ENCODE measurements at places on chromosomes 5 and 9.

- DNase-seq: no peak
Observed at GRCh38 chr9:107246259-107247254, 36.5 kb upstream of the RAD23B start.

- DNase-seq: peak; percentile 83
Observed at GRCh38 chr9:34654323-34655051, 2.5 kb downstream of the IL11RA start.

DNA sequence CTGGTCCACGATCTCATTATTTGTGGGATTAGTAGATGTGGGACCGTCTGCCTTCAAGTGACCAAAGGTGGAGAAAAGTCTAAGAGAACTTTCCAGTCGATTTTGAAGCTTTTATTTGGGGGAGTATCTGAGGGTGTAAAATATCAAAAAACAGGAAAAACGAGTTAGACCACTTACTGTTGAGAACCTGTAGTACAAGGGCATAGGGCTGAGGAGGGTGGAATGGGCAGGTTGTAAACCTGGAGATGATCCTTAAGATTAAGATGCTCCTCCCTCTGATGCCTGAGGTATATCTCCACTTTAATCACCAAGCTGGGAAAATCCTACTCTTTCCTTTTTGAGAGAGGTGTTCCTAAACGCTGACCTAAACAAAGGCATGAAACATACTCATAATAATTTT is 32.0 kb upstream of the GTF2H2C start:
- no peak for DNase-seq

- no peak for DNase-seq
Observed at GRCh38 chr5:172754596-172755356, 16.2 kb downstream of the DUSP1 start.

Data from AG08395 (cell line).